ENCODE measurements at places on chromosomes 1 and 21.

DNA sequence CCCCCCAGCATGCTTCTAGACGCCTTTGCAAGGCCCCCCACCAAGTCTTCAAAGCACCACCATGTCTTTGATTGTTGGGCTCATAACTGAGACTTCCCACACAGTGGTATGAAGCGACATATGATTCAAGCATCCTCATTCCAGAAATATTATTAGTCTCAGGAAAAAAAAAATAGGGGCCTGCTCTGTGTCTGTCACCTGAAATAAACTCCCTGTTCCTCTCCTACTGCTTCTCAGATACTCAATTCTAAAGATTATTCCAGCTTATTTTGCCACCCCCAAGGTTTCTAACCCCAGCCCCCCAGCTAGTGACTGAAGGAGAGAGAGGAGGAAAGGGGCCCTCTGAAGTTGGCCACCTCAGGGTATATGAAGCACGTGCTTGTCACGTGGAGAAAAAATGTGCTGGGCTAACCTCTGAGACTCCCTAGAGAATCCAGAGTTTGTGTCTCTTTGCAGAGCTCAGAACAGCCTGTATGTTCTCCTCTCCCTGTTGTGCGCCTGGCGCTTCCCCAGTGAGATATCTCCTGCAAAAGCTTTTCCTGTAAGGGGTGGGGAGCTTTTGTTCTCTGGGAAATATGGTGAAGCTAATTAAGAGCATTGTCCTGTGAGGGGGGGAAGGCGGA lies 35.9 kb upstream of the RASAL2 start:
- DNase-seq: no peak

GRCh38 chr1:33893147-33893830 lies 29.4 kb downstream of the HMGB4 start:
- no peak for DNase-seq

- no peak for DNase-seq
Observed at GRCh38 chr1:61191433-61191720, 109.0 kb downstream of the NFIA start.

DNA sequence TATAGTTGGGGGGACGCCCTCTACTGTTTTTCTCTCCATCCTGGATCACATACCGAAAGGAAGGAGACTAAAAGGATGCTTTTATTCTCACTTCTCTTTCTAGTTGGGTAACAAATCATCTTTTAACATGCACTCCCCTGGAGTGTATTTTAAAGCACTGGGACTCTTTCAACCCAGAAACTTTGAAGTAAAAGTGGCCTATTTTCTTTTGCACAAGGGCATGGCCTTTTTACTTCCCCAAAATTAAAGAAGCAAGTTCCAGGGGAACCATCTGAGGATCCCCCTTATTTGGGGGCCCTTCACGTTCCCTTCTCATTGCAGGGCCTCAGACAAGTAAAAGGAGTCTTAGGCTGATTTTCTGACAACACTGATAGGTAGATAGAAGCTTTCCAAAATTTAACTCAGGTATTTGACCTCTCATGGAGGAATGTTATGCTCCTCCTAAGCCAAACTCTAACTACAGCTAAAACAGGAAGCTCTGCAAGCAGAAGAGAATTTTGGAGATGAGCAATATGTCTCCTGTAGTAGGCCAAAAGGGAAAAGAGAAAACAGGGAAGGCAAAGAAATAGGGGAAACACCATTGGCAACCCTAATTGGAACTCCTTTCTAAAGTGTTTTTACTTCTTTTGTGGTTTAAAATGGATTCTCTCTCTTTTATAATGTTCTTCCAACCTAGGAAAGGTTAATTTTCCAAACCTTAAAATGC lies 8.9 kb upstream of the CD46 start:
- DNase-seq: no peak

GRCh38 chr1:227947386-227947675 lies 401 bp downstream of the WNT9A start:
- DNase-seq: no peak

GRCh38 chr1:25808481-25809244 lies 8.7 kb downstream of the SELENON start:
- no peak for DNase-seq
